ENCODE measurements at places on chromosomes 16 and 17. TPM values are rescaled to one million over a fixed set of nuclear protein-coding genes. Genes with fewer than 3 reads are reported as not detected.
A peak's percentile ranks its signal among the peaks of the same experiment; 100 is the strongest.

DNA sequence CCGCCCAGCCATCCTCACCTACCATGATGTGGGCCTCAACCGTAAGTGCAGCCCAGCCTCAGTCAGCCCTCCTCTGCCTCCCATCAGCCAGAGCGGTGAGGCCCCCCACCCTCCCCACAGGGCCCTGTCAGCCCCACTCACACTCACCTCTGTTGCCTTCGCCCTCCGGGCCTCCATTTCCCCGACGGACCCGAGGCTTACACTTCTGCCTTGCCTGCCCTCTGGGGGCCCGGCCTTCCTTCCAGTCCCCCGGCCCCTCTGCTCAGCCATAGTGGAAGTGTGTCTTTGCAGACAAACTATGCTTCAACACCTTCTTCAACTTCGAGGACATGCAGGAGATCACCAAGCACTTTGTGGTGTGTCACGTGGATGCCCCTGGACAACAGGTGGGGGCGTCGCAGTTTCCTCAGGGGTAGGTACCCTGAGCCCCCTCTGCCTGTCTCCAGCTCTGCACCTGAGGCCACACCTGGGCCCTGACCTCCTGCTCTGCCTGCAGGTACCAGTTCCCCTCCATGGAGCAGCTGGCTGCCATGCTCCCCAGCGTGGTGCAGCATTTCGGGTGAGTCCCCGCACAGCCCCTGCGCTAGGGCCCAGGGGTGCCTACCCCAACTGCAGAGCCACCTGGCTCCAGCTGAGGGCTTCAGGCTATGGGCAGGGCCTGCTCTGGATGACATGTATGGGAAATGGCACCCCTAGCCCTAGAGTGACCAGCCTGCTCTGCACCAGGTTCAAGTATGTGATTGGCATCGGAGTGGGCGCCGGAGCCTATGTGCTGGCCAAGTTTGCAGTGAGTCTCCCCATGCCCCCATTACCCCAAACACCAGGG lies 4.1 kb downstream of the NDRG4 start:
- DNase-seq, result no peak

The PHOSPHO1 gene
- 15.3 TPM for polyA plus RNA-seq

The CACNA1G gene
- polyA plus RNA-seq, result 9.1 TPM

DNA sequence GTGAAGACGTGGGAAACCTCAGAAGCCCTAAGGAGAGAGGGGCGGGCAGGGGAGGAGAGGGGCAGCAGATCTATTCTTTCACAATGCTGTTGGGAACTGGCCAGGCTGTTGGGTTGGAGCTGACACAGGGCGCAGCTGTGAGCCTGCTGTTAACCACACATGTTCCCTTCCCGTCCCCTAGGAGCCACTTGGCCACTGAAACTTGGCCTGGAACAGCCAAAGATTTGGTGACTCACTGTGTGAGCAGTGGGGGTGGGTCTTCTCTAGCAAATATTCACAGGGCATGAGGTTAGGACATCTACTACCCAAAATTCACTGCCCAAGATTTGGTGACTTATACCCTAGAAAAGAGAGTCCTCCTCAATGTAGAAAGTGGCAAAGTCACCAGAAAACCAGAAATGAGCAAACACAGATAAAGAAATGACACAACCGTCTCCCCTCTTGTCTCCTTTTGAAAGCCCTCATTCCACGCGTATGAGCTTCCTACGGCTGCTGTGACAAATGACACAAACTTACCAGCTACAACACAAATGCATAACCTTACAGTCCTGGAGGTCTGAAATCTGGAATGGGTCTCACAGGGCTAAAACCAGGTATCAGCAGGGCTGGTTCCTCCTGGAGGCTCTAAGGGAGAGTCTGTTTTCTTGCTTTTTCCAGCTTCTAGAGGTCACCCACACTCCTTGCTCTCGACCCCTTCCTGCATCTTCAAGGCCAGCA lies 6.3 kb downstream of the TBC1D16 start:
- DNase-seq, result peak; percentile 89

- no peak for DNase-seq
These were observed 44.1 kb downstream of the NXN start for GRCh38 chr17:935485-935884.

DNA sequence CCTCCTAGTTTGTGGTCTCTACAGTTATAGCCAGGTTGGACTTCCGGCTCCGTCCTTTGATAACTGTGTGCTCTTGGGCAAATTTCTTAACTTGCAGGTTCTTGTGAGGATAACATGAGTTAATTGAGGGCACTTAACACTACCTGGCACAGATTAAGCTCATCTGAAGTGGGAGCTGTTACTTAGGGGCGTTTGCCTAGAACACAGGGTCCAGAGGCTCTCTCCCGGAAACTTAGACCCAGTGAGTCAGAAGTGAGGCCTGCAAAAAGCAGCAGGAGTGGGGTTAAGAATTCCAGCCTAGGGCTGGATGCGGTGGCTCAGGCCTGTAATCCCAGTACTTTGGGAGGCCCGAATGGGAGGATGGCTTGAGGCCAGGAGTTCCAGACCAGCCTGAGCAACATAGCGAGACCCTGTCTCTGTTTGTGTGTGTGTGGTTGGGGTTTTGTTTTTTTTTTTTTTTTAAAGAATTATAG lies 1.4 kb downstream of the MVP start:
- no peak for DNase-seq

- DNase-seq, result no peak
These were observed 1.3 kb downstream of the HIGD1B start for GRCh38 chr17:44848961-44849489.

DNA sequence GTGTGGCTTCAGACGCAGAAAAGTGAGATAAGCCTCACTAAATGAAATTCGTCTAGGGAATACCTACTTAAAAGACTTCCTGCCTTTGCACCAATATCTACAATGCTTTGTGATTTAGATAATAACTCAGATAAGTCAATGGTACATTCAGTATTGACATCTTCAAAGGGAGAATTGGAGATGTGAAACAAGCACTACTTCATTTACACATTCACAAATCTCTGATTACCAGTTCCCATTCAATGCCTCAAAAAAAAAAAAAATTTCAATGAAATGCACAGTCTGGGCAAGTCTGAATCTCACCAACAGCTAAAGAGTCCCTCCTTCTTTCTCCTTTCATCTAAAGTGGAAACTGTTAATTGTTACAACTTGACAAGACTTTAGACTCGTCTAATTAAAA lies 3.7 kb downstream of the PHF12 start:
- no peak for DNase-seq

The CNEP1R1 gene
- polyA plus RNA-seq, result 18.1 TPM

DNA sequence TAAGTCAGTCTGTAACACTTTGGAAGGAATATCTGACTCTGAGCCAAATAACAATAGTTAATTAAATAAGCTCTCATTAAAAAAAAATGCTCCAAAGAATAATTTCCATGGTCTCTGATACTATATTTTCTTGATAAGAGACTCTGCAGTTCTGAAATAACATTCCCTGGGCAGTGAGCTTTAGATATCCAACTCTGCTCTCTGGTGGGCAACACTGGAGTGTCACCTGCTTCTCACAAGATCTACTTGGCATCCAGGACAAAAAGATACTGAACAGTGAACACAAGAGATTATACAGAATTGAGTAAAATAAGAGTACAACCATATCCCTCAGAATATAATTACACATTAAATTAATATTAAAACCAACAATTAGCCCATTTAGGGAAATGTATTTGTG lies 13.7 kb downstream of the BLMH start:
- peak; percentile 27 for DNase-seq

- no peak for DNase-seq
These were observed 155.3 kb downstream of the AIPL1 start for GRCh38 chr17:6279659-6280058.

The NOXO1 gene
- 1.1 TPM for polyA plus RNA-seq

GRCh38 chr17:64498308-64499203 lies 1.7 kb upstream of the POLG2 start:
- DNase-seq, result no peak

DNA sequence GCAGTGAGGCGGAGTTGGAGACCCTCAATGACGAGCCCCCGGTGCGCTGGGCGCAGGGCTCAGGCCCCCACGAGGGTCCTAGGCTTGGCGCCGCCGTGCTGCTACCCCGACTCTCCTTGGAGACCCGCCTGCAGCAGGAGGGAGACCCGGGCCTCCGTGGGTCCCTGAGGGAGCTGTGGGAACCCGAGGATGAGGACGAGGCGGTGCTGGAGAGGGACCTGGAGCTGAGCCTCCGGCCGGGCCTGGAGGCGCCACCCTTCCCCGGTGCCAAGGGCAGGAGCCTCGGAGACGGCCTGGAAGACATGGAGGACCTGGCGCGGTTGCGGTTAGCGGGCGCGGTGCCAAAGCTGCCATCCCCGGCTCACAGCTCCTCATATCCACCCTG lies 2.3 kb downstream of the MYO15B start:
- no peak for DNase-seq

The GAST gene
- not detected for polyA plus RNA-seq

- no peak for DNase-seq
These were observed 8.1 kb downstream of the COX6A2 start for GRCh38 chr16:31420037-31420436.

The ABCA3 gene
- polyA plus RNA-seq, result 14.9 TPM

The MT4 gene
- polyA plus RNA-seq, result not detected

The TP53TG3 gene
- polyA plus RNA-seq, result not detected

- DNase-seq, result no peak
These were observed 8.7 kb upstream of the UBE2G1 start for GRCh38 chr17:4375039-4375748.

The C1QL1 gene
- polyA plus RNA-seq, result 2.8 TPM
